Activated T-cell treated with anti-CD3 and anti-CD28 coated beads for 24 hours (primary cell): ENCODE measurements at places on chromosomes 3 and 15.

GRCh38 chr3:72078676-72079368 is 293.9 kb upstream of the PROK2 start:
- no peak for DNase-seq

GRCh38 chr3:12593473-12593872 is 36.6 kb downstream of the MKRN2 start:
- no peak for DNase-seq

GRCh38 chr3:130537673-130538304 is 20.8 kb downstream of the COL6A6 start:
- DNase-seq, result no peak

- DNase-seq, result no peak
Observed at GRCh38 chr15:82856397-82857170, 47.2 kb downstream of the WHAMM start.

DNA sequence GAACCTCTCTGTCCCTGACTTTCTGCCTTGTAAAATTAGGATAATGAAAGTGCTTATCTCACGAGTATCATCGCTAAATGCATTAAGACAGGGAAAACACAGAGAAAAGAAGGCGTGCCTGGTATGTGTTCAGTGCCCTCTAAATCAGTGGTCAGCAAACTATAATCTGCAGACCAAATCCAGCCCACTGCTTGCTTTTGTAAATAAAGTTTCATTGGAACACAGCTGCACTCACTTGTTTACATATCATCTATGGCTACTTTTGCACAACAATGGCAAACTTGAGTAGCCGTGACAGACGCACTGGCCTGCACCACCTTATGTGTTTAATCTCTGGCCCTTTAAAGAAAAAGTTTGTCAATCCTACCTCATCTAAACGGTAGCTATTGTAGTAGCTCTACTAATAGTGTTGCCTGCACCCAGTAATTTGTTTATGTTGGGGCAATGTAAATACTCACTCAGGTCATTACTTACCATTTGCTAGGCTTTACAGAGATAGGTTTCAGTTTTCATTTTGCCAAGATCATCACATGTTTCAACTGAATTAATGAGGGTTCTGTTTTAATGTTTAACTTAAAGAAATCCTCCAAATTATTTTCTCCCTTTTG is 229.4 kb downstream of the FEZF2 start:
- DNase-seq, result no peak

- no peak for DNase-seq
Observed at GRCh38 chr3:42796332-42796885, 7.9 kb downstream of the HIGD1A start.

GRCh38 chr3:182651461-182651860 is 141.8 kb upstream of the ATP11B start:
- no peak for DNase-seq

DNA sequence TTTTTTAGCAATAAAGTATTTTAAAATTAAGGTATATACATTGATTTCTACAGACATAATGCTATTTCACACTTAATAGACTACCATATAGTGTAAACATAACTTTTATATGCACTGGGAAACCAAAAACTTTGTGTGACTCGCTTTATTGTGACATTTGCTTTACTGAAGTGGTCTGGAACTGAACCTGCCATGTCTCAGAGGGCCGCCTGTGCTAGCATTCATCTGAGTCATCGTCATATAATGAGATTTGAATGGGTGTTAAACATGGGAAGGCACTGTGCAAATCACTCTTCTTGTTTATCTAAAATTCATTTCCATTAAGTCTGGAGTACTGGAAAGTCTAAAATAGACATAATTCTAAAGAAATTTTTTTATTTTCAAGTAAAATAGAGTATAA is 12.9 kb downstream of the EIF2AK4 start:
- no peak for DNase-seq

DNA sequence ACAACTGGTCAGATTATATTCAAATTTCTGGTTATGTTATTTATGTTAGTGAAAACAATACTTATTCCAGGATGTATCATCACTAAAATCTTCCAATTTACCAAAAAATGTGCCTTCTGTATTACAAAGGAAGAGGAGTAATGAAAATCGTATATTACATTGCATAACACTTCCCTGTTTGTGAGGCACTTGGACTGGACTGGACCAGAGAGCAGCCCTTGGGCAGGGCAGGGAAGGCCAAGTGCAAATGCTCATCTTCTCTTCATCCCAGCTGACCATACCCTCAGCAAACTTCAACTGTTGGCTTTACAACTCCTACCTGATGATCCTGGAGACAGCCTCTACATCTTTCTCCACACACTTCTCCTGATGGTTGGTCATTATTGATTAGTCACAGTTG is 285.7 kb upstream of the MME start:
- no peak for DNase-seq

DNA sequence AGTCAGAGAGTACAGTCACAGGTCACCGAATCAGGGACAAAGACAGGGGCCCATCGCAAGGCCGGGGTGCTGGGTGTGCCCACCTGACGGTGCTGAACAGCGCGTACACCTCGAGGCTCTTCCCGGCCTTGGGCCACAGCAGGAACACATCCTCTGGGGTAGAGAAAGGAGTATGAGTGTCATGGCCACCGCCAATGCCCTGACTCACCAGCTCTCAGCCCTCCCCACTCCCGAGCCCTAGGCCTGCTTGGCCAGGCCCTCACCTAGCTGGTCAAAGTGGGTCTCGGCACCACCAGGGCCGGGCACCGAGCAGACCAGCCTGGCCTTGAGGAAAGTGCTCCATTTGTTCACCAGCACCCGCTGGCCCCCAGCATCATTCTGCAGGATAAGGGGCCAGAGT is 4.2 kb downstream of the SEMA3G start:
- no peak for DNase-seq

- DNase-seq, result no peak
Observed at GRCh38 chr15:31084176-31084575, 17.3 kb downstream of the TRPM1 start.

DNA sequence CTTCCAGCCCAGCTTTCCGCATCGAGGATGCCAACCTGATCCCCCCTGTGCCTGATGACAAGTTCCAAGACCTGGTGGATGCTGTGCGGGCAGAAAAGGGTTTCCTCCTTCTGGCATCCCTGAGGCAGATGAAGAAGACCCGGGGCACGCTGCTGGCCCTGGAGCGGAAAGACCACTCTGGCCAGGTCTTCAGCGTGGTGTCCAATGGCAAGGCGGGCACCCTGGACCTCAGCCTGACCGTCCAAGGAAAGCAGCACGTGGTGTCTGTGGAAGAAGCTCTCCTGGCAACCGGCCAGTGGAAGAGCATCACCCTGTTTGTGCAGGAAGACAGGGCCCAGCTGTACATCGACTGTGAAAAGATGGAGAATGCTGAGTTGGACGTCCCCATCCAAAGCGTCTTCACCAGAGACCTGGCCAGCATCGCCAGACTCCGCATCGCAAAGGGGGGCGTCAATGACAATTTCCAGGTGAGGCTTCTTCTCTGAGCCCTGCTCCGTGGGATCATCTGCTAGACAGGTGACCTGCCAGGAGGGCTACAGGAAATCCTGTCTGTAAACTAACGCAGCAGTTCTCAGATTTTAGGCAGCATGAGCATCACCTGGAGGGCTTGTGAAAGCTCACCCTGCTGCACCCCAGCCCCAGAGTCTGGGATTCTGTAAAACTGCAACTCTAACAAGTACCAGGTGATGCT is 1.6 kb downstream of the THBS1 start:
- DNase-seq, result no peak

DNA sequence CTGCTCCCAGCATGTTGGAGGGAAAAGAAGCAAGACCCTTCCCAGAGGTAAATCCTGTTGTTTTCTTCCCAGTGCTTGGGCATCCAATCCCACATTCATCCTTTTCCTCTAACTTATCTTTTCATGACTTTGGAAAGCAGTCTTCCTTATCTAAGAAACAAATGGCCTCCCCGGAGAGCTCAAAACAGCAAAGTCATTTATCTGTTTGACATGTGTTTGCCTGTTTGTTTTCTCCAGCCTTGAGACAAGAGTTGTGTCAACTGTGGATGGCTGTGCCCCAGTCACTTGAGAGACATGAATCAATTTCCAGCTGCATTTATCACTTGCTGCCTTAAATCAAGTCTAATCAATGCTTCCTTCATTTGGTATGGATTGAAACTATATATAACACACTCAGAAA is 103.9 kb downstream of the SHQ1 start:
- DNase-seq, result no peak

GRCh38 chr3:161851941-161852566 is 355.4 kb downstream of the OTOL1 start:
- no peak for DNase-seq

DNA sequence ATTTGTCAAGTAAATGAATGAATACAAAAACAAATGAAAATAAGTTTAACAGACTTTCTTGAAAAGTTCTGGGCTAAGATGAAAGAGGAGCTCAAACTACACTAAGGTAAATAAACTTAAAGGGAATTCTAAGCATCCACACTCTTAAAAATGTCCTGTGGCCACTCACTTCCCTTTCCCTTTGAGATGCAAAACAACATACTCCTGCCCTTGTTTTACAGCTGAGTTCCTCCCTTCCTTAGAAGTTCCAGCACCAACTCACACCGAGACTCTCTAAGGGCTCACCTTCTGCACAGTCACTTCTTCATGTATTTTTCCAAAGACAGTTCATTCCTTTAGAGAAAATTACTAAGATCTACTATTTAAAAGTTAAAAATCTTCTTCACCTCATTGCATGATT is 123.3 kb upstream of the CMC1 start:
- no peak for DNase-seq

- DNase-seq, result no peak
Observed at GRCh38 chr15:25775317-25775912, 87.7 kb downstream of the ATP10A start.

DNA sequence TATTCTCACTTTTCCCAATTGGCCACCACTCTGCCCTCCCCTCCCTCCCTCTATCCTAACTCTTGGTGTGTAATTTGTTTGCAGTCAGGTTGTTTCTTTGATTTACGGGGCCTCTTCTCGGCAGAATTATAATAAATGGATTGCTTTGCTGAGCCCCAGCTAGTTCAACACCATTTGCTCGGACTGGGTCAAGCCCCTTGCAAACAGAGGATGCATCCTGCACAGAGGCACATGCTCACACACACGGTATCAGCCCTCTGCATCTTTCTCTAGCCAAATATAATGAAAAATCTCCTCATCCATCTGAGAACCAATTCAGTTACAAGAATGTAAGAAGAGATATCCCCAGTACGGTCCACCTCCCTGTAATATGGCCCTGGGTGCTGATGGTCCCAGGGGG is 97.7 kb downstream of the EPHB1 start:
- DNase-seq, result no peak

DNA sequence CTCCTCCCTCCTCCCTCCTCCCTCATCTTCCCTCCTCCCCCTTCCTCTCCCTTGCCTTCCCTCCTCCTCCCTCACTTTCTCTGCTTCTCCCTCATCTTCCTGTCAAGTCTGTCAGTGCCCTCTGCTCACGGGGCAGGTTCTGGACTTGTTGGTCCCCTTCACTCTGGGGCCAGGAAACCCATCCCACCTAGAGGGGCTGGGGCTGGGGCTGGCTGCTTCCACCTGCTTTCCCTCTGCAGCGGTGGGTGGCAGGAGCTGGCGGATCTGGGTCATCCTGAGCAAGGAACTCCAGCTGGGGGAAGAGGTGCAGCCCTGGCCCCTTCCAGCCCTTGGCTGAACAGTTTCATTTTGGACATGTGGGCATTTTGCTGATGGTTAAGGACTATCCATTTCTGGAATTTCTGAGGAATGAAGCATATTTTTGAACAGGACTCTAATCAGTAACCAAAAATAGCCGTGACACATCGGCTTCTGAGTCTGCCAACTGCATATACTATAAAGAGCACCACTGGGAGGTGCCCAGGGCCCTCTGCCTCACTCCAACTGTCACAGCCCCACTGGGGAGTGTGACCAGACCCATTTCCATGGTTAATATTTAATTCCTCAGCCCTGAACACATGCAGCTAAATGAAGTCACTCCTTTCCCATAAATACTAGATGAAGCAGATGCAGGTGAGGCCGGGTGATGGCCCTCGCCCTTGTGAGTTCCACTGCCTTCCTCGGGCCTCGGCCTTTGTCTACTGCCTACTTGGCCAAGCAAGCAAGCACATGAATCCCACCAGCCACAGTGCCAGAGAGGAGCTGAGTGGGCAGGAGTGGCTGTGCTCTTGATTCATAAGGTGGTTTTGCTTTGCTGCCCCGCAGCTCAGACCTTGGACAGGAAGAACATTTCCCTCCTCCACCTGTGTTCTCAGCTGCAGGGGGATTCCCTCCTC is 39.8 kb downstream of the CHDH start:
- no peak for DNase-seq

DNA sequence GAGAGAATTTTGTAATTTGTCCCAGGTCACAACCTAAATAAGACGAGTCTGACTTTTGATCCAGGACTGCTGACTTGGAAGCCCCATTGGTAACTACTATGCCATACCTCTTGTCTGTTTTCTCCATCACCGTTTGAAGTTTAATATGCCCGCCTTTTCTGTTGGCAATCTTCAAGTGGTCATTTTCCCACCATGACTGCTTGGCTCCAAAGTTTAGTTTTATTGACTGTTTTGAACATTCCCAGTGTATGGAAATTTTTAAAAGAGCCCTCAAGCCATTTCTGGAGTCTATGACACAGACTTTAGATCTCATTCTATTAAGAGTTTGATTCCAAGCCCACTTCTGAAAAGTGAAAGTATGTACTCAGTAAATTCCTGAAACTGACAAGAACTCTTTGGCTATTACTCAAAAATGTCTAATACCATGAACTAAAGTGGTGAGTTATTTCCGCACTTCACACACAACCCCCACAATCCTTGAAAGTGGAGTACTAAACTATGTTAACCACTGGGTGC is 136.7 kb upstream of the ADAMTS9 start:
- no peak for DNase-seq

DNA sequence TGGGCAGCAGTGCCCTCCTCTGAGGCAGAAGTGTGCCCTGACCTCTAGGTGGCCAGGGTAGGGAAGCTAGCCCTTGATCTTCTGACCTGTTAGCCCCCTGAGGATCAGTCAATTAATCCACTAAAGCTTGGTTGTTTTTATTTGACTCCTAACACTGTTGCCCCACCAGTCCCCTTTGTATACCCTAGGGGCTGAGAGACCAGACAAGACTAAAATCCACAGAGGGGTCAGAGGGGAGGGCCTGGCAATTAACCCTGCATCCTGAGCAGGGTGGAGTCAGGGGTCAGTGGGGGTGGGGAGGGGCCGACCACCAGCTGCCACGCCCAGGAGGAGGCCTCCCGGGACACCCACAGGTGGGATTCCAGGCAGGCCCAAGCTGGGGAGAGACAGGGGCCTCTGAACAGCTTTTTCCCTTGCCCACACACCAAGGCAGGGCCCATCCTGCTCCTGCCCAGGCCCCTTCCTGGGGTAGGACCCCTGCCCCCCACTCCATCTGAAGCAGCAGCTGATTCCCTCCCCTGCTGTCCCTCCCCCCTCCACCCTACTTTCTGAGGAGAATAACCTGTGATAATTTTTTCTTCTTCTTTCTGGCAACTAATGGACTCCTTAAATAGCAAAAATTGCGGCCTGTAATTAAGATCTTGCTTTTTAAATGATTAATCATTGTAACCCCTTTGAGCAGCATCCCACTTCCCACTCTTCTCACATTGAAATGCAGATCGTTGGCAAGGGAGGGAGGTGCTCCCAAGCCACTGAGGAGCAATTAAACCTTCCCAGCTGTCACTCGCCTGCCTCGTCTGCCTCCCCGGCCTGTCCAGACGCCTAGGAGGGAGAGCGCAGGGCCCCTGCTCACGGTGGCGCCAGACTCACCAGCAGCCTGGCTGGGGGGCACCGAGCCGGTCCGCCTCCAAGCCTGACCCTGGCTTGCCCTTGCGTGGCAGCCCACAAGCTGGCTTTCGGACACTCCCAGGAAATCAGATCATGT is 51.9 kb downstream of the RHCG start:
- no peak for DNase-seq
